ENCODE measurements at places on chromosomes 3 and 15.

- no peak for DNase-seq
Measured at GRCh38 chr3:133303430-133303829, 96.4 kb upstream of the BFSP2 start.

- DNase-seq = no peak
Measured at GRCh38 chr3:67614195-67614594, 40.2 kb downstream of the SUCLG2 start.

- DNase-seq = no peak
Measured at GRCh38 chr3:71763426-71763825, 9.8 kb downstream of the GPR27 start.

- DNase-seq = no peak
Measured at GRCh38 chr3:138361561-138361971, 13.2 kb downstream of the MRAS start.

GRCh38 chr3:173513123-173513522 lies 115.6 kb downstream of the NLGN1 start:
- no peak for DNase-seq

DNA sequence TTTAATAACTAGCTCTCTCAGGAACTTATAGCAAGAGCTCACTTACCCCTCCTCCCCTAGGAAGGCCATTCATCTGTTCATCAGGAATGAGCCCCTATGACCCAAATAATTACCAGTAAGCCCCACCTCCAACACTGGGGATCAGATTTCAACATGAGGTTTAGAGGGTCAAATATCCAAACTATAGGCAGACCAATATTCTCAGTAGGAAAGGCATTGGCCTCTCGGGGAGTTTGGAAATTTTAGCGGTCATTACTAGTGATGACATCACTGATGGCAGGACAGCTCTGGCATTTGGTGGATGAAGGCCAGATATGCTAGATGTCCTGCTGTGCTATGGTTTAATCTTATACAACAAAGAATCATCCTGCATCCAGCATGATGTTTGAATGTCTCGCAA lies 15.2 kb upstream of the CD47 start:
- DNase-seq = no peak

DNA sequence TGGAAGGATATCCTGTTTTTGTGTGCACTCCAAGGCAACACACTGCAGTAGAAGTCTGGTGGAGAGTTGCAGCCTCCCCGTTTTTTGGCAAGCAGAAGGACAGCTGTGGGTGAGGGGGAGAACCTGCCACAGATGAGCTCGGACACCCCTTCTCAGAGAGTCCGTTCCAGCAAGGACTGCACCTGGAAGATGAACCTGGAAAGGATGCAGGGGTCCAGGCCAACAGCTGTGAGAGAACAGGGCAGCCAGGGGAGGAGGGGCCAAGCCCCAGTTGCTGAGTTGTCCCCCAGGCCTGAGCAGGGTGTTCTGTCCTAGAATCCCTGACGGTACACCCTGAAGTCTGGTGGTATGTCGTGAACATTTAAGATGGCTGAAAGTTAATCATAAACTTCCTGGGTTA lies 30.2 kb downstream of the ZXDC start:
- no peak for DNase-seq

DNA sequence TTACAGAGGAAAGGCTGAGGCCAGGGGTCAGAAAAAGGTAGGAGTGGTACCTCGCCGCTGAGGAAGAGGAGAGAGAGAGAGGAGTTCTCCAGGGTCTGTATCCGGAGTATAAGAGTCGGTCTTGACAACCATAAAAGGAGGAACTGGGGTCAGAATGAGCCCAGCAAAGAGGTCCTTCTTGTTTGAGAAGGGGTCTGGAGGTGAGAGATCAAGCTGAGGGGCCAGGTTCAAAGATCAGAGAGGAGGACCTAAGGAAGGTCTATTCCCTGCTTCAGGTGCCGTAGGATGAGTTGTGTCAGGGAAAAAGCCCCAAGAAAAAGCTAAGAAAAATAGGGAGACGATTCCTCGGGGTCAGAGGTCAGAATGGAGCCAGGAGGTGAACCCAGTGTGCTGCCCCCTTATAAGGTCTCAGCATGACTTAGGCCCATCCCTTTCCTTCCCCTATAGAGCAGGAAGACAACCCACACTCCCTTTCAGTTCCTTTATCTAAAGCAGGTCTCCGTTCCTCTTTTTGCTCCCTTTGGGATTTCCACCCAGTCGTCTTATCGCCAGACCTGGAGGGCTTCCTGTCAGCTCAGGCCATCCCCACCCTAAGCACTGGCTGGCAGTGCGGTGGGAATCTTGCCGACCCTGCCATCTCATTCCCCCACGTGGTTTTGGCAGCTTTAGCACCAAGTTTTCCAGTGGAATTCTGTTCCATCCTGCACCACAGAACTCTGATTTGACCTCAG lies 651 bp downstream of the MTMR14 start:
- DNase-seq = no peak

- no peak for DNase-seq
Measured at GRCh38 chr3:9951126-9951525, 1.1 kb downstream of the PRRT3 start.

DNA sequence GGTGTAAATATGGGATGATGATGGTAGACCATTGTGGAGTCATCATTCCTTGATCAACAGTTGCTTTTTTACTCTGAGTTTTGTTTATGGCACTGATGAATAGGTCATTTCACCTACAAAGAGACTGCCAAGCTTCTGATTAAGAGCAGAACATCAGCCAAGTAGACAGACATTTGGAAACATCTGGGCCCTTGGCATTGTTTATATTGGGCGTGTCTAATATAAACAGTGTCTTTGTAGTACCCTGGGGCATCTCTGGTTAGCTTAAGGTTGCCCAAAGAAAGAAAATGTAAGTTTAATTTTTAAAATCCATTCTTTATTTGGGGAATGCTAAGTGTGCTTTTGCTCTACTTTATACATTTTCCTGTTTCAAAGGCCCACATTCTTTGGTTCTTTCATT lies 377.0 kb downstream of the FEZF2 start:
- DNase-seq = no peak

GRCh38 chr3:168030577-168030976 lies 65.1 kb downstream of the GOLIM4 start:
- no peak for DNase-seq

DNA sequence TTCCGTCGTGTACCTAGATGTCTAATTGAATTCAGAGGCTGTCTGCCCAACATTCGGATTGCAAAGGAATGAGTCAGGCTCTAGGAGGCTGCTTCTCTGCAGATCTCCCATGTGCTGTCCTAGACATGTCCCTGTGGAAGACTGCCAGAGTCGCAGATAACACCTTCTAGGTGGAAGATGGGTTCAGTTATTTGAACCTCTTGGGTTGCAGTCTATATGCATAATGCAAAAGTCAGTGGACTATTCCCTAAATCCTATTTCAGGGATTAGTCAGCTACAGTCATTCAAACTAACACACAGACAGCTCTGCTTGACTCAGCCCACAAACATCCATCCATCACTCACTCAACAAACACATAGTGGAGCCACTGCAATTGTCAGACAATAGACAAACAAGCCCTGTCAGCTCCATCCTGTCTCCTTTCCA lies 300.0 kb upstream of the CTNNB1 start:
- no peak for DNase-seq

DNA sequence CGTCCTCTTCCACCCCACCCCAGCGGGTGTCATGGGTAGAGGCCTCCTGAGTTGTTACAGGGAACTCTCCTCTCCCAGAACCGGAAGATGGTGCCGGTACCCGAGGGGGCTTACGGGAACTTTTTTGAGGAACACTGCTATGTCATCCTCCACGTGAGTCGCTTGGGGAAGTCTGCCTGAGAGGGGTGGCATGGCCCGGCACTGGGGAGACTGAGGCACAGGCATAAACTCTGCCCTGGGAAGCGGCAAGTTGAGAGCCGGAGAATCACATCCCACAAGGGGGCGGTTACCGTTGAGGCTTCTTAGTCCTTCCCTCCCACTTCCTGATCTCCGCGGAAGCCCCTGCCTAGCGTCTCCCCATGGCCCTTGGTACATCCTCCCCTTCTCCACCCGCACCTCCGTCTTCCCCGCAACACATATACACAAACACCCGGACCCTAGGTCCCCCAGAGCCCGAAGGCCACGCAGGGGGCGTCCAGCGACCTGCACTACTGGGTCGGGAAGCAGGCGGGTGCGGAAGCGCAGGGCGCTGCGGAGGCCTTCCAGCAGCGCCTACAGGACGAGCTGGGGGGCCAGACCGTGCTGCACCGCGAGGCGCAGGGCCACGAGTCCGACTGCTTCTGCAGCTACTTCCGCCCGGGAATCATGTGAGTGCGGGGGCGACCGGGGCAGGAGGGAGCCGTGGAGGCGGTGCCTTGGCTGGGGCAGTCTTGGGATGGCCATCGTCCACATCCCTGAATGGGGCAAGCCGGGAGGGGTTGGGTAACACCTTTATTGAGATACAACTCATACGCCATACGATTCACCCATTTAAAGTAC lies 3.4 kb downstream of the VILL start:
- DNase-seq = peak; percentile 29

- no peak for DNase-seq
Measured at GRCh38 chr3:182810574-182811268, 17.4 kb downstream of the ATP11B start.

GRCh38 chr3:45309876-45310275 lies 78.5 kb upstream of the LARS2 start:
- DNase-seq = no peak

DNA sequence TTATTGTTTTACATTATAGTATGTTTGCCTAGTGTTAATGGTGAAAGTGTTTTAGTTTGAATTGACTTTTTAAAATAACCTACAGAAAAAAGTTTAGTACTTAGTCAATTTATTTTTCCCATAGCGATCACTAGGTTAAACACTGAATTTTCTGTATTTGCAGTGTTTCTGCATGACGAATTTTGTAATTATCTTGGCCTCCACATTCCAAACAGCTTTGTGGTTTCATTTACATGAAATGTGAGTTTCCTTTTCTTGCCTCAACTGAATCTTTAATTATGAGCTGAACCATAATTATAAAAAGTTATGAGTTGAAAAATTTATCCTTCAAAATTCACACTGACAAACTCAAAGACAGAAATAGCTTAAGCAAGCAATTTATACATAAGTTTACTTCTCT lies 235.5 kb downstream of the CTNNB1 start:
- no peak for DNase-seq

DNA sequence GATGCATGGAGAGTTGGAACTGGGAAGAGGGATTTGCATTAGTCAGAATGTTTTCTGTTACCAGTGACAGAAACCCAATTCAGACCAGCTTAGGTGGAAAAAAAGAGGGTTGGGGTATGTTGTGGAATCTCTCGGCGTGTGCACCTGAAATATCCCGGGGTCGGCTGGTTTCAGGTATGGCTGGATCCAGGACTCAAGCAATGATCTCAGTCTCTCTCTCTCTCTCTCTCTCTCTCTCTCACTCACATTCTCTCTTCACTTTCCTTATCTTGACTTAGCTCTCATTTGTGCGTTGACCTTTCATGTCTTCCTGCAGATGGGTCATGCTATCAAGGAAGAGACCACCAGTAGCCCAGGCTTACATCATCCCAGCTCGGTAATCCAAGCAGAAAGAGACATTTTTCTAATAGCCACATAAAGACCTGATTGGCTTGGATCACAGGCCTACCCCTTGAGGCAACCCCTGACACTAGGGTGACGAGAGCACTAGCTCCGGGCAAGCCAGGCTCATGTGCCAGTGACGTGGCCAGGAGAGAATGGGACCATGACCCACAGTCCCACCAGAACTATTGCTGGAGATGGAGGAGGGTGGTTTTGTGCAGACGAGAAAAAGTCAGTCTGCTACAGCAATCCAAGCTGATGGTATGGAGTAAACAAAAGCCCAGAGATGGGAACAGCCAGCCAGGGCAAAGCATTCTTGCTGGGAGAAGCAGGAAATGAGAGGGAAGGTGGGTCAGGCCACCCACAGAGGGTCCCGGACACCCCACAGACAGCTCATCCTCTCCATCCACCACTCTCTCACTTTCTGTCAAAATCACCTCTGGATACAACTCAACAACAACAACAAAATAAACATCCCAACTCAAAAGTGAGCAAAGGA lies 91.7 kb downstream of the CHSY1 start:
- DNase-seq = no peak

DNA sequence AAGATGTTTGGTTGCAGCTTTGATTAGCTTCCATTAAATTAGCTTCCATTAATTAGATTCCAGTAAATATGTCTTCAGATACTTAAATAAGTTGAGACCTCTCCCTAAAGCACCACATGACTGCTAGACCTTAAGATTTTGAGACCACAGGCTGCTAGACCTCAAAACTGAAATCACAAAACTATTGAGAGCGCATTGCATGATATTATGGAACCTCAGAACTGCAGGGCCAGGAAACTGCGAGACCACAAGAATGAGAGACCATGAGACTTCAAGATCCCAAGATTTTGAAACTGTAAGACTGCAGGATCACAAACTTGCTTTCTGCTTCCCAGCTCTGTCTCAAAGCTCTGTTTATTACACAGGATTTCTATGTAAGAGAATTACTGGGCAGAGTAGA lies 87.4 kb downstream of the TRIM42 start:
- no peak for DNase-seq

DNA sequence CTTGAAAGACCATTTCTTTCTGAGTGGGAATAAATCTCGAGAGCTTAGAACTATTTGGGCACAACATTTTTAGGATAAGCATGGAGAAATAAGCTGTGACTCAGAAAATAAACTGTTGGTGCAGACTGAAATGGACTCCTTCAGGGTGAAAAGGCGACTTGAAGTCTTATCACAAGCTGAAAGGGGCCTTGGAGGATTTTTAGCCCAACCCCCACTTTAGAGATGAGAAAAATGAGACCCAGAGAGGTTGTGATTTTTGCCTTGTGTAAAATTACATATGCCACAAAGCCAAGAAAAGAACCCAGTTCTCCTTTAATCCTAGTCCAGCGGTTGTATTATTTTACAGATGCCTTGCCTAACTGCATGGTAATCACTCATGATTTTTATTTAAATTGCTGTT lies 1.5 kb downstream of the ATP1B3 start:
- DNase-seq = no peak

- no peak for DNase-seq
Measured at GRCh38 chr15:74812533-74812932, at the start of gene LMAN1L. Gene LMAN1L (plus strand): TSS chr15:74812835. CDS start chr15:74812855, 20 bp downstream.

DNA sequence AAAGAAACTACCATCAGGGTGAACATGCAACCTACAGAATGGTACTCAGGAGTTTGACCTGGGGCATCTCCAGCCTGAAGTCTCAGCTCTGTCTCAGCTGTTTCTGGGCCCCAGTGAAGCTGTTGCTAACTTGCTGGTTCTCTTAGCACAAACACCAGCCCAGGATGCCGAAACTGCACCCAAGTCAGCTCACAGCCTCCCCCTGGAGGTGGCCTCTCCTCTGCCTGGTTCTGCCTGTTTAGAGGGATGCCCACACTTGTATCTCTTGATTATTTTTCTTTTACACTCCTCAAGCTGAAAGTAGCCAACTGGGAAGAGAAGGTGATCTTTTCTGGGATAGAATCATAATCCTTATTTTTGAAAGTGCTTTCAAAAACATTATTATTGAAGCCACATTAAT lies 289.0 kb upstream of the RASGRP1 start:
- no peak for DNase-seq

- no peak for DNase-seq
Measured at GRCh38 chr3:66593978-66594377, 93.2 kb upstream of the LRIG1 start.

GRCh38 chr3:66099541-66100065 lies 60.9 kb upstream of the MAGI1 start:
- no peak for DNase-seq

- no peak for DNase-seq
Measured at GRCh38 chr3:153350420-153350819, 188.4 kb downstream of the RAP2B start.

GRCh38 chr3:138398791-138399575 lies 35.4 kb upstream of the ESYT3 start:
- DNase-seq = no peak

Data from stimulated activated CD8-positive, alpha-beta memory T cell treated with anti-CD3 and anti-CD28 coated beads, Interleukin-2, amount 100 ng/mL, for 1 hour (primary cell).